Right kidney (tissue), 9 donors: ENCODE measurements at places on chromosomes 11 and 22.

- no peak for DNase-seq
Observed at GRCh38 chr11:23127706-23128105, 267.4 kb upstream of the CCDC179 start.

DNA sequence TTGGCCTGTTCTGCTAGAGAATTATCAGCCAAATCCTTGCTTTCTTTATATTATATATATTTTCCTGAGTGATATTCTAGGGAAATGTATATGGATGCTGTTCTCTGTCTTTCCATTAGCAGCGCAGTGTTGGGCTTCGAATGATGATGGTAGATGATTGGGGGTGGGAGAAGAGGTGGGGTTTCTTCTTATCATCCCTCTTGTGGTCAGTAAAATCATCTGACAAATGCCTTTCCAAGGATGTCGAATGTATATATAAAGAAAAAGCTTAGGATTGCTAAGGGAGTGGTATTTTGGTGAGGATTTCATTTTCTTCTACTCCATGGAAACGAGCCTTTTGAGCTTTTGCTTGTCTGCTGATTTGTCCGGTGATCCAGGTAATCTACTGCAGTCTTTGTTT is 48.9 kb downstream of the ARHGEF12 start:
- DNase-seq: no peak

GRCh38 chr11:558503-558902 is 2.0 kb downstream of the LMNTD2 start:
- no peak for DNase-seq

DNA sequence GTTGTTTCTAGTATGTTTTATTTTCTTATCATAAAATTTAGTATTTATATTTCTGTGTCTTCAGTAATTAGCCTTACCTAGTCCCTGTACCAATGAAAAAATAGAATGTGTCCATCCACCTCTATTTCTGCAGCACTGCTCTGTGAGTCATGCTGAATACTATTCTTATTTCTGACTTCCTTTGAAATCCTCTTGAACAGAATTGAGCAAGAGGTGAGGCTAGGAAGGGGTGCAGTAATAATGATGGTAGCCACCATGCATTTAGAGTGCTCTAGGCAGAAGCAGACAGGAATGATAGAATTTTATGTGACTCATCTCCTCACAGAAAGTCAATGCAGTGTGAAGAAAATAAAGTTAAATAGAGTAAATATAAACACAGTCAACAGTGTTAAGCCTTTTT is 60.0 kb downstream of the OR10A6 start:
- DNase-seq: no peak

GRCh38 chr11:115423728-115424459 is 80.3 kb downstream of the CADM1 start:
- DNase-seq: no peak
